Heart right ventricle (tissue), 16 donors: ENCODE measurements at places on chromosomes 5 and 9. TPM values are rescaled to one million over a fixed set of nuclear protein-coding genes. Genes with fewer than 3 reads are reported as not detected.

- H3K27me3 ChIP-seq = no peaks in the 10 kb centered on the region
- H3K4me1 ChIP-seq = no peaks in the 10 kb centered on the region
- no peak for DNase-seq
- H3K36me3 ChIP-seq = no peaks in the 10 kb centered on the region
These were observed 16.6 kb downstream of the STRBP start for GRCh38 chr9:123251741-123252140.

DNA sequence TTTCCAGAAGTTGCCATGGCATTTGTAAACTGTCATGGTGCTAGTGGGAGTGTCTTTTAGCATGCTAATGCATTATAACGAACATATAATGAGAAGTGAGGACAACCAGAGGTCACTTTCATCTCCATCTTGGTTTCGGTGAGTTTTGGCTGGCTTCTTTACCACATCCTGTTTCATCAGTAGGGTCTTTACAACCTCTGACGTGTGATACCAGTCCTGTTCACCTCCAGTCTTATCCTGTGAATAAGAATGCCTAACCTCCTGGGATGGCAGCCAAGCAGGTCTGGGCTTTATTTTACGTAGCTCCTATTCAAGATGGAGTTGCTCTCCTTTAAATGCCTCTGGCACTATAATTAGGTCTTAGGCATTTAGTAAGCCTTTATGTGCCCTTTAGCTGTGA is 20.4 kb upstream of the RFK start:
- no peak overlapping the region for H3K27ac ChIP-seq
- no peaks in the 10 kb centered on the region for H3K36me3 ChIP-seq
- H3K4me1 ChIP-seq = no peaks in the 10 kb centered on the region
- no peak overlapping the region for H3K4me3 ChIP-seq

The FGF10 gene
- total RNA-seq = 3.1 TPM

DNA sequence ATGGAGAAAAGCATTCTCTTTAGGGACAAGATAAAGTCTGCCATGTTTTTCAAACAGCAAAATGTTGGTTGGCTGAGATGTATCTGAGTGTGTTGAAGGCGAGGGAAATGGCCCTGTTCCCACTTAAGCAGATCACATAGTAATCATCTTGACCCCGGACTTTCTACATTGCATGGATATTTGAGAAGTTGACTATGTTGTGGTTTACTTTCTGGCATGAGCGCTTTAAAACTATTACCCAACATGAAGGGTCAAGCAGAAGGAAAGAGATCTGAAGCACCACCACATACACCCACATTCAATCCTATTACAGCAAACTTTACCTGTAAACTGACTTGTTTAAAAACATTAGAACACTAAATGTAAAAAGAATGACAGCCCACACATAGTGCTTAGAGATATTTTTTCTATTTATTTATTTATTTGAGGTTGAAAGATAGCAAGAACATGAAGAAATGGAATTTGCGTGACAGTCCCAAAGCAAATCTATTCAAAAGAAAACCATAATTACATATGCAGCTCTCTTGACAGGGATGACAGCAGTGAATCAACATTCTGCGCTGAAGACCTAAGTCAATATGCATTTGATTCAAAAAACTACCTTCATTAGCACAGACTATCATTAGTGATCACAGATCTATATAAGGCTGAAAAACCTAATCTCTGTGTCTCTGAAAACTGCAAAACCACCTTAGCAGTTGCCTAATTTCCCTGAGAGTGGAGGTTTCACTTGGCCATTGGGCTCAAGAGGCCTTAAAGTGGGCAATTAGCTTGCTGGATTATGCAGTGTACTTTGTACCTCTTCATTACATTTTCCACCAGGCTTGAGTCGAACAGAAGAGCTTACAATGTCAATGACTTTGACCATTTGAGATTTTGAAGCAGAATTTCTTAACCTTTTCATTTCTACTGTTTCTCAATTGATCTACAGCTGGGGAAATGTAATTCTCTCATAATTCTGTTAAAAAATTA is 195.0 kb downstream of the PDE4D start:
- H3K27ac ChIP-seq = no peak overlapping the region
- no peaks in the 10 kb centered on the region for H3K4me1 ChIP-seq
- H3K36me3 ChIP-seq = no peaks in the 10 kb centered on the region
- H3K4me3 ChIP-seq = no peak overlapping the region
- DNase-seq = no peak
- no peaks in the 10 kb centered on the region for H3K27me3 ChIP-seq

GRCh38 chr5:1445313-1445688 is at the start of gene SLC6A3:
TSS of gene SLC6A3 (minus strand) at chr5:1445440. CDS start at chr5:1443197, 2,243 bp downstream.
- H3K4me1 ChIP-seq = peaks cover 18% of the 10 kb centered on the region
- H3K27ac ChIP-seq = no peak within 1 kb of the TSS
- no peak for DNase-seq
- no peaks in the 10 kb centered on the region for H3K36me3 ChIP-seq

DNA sequence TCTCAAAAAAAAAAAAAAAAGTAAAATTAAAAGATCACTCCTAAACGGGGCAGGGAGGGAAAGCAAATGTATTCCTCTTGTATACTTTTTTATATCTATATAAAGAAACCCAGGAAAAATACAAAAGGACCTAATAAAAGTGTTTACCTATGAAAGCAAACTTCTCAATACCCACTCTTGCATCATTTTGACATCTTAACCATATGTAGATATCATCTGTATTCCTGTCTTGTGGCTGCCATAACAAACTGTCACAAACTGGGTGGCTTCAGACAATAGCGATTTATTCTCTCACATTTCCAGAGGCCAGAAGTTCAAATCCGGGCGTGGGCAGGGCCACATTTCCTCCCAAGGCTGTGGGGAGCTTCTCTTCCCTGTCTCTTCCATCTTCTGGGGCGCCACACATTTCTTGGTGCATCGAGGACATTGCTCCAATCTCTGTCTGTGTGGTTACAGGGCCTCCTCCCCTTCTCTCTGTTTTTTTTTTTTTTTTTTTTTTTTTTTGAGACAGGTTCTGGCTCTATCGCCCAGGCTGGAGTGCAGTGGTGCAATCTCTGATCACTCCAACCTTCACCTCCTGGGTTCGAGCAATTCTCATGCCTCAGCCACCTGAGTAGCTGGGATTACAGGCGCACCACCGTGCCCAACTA is 58.4 kb upstream of the IL17B start:
- no peaks in the 10 kb centered on the region for H3K27me3 ChIP-seq
- H3K4me3 ChIP-seq = no peak overlapping the region
- no peaks in the 10 kb centered on the region for H3K36me3 ChIP-seq
- DNase-seq = no peak

The IL5 gene
- total RNA-seq = not detected

The SIT1 gene
- 0.30 TPM for total RNA-seq

The LCN6 gene
- 23.4 TPM for total RNA-seq

The UQCRQ gene
- total RNA-seq = 1,190 TPM

The FOXE1 gene
- not detected for total RNA-seq

- no peaks in the 10 kb centered on the region for H3K36me3 ChIP-seq
- H3K27me3 ChIP-seq = no peaks in the 10 kb centered on the region
- no peak overlapping the region for H3K4me3 ChIP-seq
- H3K4me1 ChIP-seq = peaks cover 8% of the 10 kb centered on the region
- DNase-seq = no peak
These were observed 13.5 kb downstream of the ZNF346 start for GRCh38 chr5:177035976-177036375.

The ADAM19 gene
- 49.6 TPM for total RNA-seq

- H3K27me3 ChIP-seq = no peaks in the 10 kb centered on the region
- H3K4me1 ChIP-seq = no peaks in the 10 kb centered on the region
- H3K36me3 ChIP-seq = no peaks in the 10 kb centered on the region
- H3K4me3 ChIP-seq = no peak overlapping the region
These were observed 57.3 kb upstream of the DMRT1 start for GRCh38 chr9:784202-784601.

The CATSPER3 gene
- 0.48 TPM for total RNA-seq

GRCh38 chr5:142152384-142152732 is 43.8 kb downstream of the NDFIP1 start:
- no peak overlapping the region for H3K4me3 ChIP-seq
- no peak overlapping the region for H3K27ac ChIP-seq
- DNase-seq = no peak
- H3K36me3 ChIP-seq = no peaks in the 10 kb centered on the region

The CRHBP gene
- 1.9 TPM for total RNA-seq

DNA sequence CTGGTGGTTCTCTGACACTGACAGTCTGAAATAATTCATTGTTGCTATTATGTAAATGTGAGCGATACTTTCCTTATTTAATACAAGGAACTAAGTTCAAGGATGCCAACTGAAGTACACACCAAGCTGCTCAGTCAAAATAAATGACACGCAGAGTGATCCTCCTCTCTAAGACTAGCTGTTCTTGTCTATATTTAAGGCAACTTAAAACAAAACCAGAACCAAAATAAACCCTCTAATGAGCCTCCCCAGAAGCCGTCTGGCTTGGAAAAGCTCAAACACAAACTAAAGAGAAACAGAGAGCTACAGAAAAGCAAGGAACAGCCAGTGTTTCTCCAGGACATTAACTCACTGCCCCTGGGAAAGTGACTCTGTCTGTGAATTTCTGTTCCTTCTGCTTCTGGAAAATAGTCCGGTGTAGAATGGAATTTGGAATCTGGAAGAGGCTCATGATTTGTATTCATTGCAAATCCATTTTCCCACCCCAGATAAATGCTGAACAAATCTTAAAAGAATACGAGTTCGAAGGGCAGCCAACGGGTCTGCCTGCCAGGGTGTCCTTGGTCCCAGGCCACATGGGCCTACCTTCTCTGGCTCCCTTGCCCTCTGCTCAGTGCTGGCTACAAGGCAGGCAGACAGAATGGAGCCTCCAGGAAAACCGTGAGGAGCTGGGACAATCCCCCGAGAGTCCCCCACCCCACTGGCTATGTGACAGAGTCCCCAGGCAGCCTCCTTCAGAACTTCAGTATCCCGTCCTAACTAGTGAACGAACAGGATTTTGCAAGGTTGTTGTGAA is 14.8 kb downstream of the GGTA1 start:
- peaks cover 30% of the 10 kb centered on the region for H3K4me1 ChIP-seq
- H3K36me3 ChIP-seq = no peaks in the 10 kb centered on the region
- H3K27me3 ChIP-seq = no peaks in the 10 kb centered on the region
- no peak for DNase-seq
- H3K4me3 ChIP-seq = no peak overlapping the region

GRCh38 chr9:33320568-33321261 is 30.4 kb downstream of the NFX1 start:
- H3K36me3 ChIP-seq = peaks cover 50% of the 10 kb centered on the region
- H3K4me1 ChIP-seq = peaks cover 35% of the 10 kb centered on the region
- DNase-seq = no peak
- H3K27me3 ChIP-seq = no peaks in the 10 kb centered on the region
- no peak overlapping the region for H3K4me3 ChIP-seq
- H3K27ac ChIP-seq = no peak overlapping the region

GRCh38 chr5:1551426-1552301 is 27.9 kb upstream of the LPCAT1 start:
- H3K4me3 ChIP-seq = peak overlapping the region; percentile 3
- no peaks in the 10 kb centered on the region for H3K36me3 ChIP-seq
- no peak overlapping the region for H3K27ac ChIP-seq
- no peaks in the 10 kb centered on the region for H3K27me3 ChIP-seq

GRCh38 chr9:8188723-8189407 is 389.3 kb upstream of the DMAC1 start:
- H3K4me1 ChIP-seq = no peaks in the 10 kb centered on the region
- no peaks in the 10 kb centered on the region for H3K27me3 ChIP-seq
- DNase-seq = no peak
- H3K27ac ChIP-seq = no peak overlapping the region
